A549 treated with GW870086 at 1 μM for 4 hours (cell line): ENCODE measurements at places on chromosomes 1 and 21. TPM values are rescaled to one million over a fixed set of nuclear protein-coding genes. Genes with fewer than 3 reads are reported as not detected.

The PADI3 gene
- 0.96 to 1.3 TPM (median 1.2 TPM) in 5 replicates for total RNA-seq

The NBPF10 gene
- 0.54 to 0.83 TPM (median 0.78 TPM) in 5 replicates for total RNA-seq

The CGN gene
- total RNA-seq = 2.6 to 3.3 TPM (median 2.9 TPM) in 5 replicates

The HMGN1 gene
- 158 to 183 TPM (median 176 TPM) in 5 replicates for total RNA-seq

The UBL4B gene
- total RNA-seq = not detected in 5 replicates

The LEFTY2 gene
- 0.06 to 0.24 TPM in 2 of 5 replicates, not detected in the others for total RNA-seq

The NEGR1 gene
- not detected in 5 replicates for total RNA-seq

The WNT2B gene
- total RNA-seq = 0.10 to 0.39 TPM (median 0.17 TPM) in 5 replicates

The ISG20L2 gene
- total RNA-seq = 35.0 to 47.3 TPM (median 43.7 TPM) in 5 replicates

The SLFNL1 gene
- 0.07 TPM in 1 of 5 replicates, not detected in the others for total RNA-seq

The S100A3 gene
- total RNA-seq = 104 to 121 TPM (median 120 TPM) in 5 replicates

The KIF14 gene
- total RNA-seq = 6.5 to 12.0 TPM (median 10.2 TPM) in 5 replicates

The RIT1 gene
- 21.5 to 24.8 TPM (median 22.5 TPM) in 5 replicates for total RNA-seq

The SHE gene
- total RNA-seq = 0.16 to 0.29 TPM (median 0.20 TPM) in 5 replicates

The PAPPA2 gene
- 0.02 TPM in 2 of 5 replicates, not detected in the others for total RNA-seq
